ENCODE measurements at places on chromosomes 2 and 18.

DNA sequence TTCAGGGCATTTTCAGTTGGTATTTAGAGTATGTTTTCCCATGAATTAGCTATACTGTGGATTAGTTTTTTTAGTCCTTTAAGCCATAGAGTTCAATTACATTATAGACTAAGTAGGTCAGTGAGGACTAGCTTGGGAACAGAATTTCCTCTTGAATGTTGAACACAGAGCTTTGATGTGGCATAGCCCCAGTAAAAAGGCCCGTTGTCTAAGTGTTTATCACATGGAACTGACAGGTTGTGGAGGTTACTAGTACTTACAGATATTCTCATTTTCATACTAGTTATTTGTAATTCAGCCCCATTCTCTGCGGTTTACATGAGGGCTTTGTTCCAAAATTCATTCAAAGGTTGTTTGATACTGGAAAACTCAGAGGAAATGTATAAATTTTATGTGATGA, 6.2 kb downstream of the INSIG2 start:
- DNase-seq = no peak

- DNase-seq = no peak
These were observed 496.1 kb upstream of the RAB6C start for GRCh38 chr2:129483366-129483765.

- no peak for DNase-seq
These were observed 426.1 kb upstream of the UBE2E3 start for GRCh38 chr2:180554330-180554729.

DNA sequence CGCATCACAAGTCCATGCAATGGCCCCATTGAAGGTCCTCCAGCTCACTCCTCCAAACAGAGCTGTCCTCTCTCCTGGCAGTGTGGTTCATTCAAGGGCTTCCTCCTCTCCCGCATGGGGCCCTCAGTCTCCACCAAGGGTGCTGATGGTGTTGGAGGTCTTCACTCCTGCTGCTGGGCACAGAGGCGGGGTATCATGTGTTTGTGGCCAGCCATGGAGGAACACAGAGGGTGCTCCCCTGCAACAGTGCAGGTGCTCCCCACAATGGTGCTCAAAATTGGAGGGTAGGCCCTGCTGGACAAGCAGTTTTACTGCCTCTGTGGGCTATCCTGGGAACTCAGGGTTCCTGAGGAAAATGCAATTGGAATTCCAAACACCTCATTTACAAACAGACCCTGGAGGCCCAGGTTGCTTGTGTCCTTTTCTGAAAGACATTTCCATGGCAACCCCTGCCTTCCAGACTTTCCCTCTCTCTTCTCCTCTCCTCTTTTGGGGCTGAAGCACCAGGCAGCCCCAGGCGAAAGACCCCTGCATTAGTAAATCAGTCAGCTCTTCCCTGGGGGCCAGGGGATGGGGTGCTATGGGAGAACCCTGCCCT, 256.0 kb downstream of the HAUS1 start:
- DNase-seq = no peak

DNA sequence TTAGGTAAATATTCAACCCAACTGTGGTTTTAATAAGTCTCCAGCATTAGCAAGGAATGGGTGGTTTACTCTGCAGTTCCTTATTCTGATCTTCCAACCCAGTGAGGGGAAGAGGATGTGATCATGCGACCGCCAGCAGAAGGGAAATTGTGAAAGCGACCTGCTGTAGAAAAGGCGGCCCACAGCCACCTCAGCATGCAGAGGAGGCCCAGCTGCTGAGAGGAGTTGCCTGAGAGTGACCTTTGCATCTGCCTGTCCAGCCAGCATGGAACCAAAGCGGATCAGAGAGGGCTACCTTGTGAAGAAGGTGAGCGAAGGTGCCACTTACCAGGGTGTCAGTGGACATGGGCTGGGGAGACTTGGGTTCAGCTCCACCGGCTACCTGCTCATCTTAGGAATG, at the start of gene PLEK:
PLEK (plus strand) TSS at position 196 of the 400 bp plus-strand sequence; CDS start at position 266, 70 bp downstream.
- peak; percentile 30 for DNase-seq

DNA sequence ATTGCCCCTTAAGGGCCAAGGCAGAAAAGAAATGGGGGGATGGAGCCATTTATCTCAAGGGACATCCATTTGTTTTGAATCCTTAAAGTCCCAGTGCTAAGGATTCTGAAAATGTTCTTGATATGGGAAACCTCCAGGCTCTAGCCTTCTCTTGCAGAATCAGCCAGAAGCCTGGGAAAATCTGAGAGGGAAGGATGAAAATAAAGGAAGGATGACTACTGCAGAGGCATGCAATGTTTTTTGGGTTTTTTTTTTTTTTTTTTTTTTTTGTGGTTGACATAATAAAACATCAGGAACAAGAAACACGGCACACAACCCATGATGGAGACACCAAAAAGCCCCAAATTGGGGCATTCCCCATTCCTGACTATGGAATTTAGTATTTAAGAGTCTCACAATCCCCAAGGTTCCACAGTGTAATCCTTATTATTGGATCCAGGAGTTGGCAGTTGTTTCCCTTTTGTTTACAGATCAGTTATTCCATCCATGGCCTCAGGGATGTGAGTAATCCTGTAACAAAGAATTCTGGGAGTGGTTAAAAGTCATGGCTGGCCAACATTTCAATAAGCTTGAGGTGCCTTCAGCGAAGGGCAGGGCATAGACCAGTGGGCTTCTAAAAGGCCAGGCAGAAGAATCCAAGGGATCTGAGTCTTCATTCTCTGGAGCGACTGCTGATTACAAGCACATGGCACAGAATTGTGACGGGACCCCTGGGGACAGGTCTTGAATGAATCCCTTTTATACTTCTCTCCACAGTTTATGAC, 337.5 kb downstream of the GULP1 start:
- no peak for DNase-seq

GRCh38 chr18:61770279-61770678, 122.5 kb downstream of the RNF152 start:
- no peak for DNase-seq

DNA sequence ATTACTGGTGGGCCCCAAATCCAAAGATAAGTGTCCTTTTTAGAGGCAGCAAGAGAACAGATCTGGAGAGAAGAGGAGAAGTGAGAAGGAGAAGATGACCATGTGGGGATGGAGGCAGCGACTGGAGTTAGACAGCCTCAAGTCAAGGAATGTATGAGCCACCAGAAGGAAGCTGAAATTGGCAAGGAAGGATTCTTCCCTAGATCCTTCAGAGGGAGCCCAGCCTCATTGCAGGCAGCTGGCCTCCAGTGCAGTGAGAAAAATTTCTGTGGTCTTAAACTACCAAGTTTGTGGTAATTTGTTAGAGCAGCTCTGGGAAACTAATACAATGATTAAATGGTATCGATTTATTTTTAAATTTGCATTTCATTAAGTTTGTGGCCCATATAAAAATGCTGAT, 167.9 kb downstream of the NCKAP5 start:
- no peak for DNase-seq

DNA sequence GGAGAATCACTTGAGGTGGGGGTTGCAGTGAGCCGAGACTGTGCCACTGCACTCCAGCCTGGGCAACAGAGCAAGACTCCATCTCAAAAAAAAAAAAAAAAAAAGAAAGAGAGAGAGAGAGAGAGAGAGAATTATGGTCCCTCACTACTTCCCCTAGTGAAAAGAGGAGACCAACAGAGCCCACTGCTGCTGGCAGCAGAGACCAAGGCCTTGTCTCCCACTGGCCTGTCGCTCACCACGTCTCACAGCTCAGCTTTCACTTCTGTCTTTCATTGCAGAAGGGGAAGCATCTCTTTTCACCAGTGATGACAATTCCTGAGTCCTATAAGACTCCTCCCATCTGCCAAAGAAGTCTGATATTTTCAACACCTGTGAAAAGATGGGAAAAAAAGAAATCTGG, 81.3 kb downstream of the CLHC1 start:
- no peak for DNase-seq

DNA sequence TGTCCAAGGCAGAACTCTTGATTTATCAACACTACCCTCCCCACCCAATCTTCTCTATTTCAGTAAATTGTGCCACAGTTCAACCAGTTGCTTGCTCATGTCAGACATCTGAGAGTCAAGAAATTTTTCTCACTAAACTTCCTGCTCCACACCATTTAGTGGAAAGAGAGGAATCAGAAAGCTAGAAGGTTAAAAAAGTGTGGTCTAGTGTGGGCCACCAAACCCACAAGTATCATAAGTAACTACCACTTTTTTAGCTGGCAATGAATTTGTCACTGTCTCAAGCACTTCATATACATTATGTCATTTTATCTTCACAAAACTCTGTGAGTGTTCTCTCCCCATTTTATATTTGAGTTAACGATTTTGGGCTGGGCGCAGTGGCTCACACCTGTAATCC, 16.6 kb upstream of the MSTN start:
- no peak for DNase-seq

GRCh38 chr2:152823905-152824304, 105.5 kb downstream of the ARL6IP6 start:
- no peak for DNase-seq

- DNase-seq = no peak
These were observed 12.6 kb upstream of the REL start for GRCh38 chr2:60868589-60869273.

GRCh38 chr2:238172439-238172838, 13.7 kb downstream of the ERFE start:
- DNase-seq = no peak

- no peak for DNase-seq
These were observed 31.5 kb upstream of the HAAO start for GRCh38 chr2:42823744-42824453.

- no peak for DNase-seq
These were observed 100.8 kb upstream of the MAP2 start for GRCh38 chr2:209322905-209323512.

DNA sequence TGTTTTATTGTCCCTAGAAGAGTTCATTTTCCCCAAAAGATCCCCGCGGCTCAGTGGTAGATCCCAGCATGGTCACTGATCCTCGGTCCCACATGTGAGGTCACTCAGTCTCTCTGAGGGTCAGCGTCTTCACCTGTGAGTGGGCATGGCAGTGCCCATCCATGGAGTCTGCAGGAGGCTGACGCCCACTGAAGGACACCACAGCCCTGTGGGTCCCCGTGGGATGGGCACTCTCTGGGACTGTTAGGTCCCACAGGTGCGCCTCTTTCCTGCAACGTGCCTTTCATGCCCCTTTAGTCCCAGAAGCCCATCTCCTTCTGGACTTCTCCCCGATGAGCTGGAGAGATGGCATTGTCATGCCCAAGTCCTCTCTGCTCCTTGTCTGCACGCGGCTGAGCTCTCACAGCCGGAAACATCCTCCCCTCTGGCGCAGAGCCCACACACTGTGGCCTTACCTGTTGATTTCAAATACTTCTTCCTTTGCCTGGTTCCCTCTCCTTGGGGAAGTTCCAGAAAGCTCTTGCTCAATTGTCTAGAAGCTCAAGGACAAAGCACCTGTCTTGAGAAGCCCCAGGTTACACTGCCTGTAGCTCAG, 75.9 kb downstream of the PTGR3 start:
- DNase-seq = no peak

- DNase-seq = no peak
These were observed 1110.8 kb downstream of the CBLN2 start for GRCh38 chr18:71433373-71433772.

DNA sequence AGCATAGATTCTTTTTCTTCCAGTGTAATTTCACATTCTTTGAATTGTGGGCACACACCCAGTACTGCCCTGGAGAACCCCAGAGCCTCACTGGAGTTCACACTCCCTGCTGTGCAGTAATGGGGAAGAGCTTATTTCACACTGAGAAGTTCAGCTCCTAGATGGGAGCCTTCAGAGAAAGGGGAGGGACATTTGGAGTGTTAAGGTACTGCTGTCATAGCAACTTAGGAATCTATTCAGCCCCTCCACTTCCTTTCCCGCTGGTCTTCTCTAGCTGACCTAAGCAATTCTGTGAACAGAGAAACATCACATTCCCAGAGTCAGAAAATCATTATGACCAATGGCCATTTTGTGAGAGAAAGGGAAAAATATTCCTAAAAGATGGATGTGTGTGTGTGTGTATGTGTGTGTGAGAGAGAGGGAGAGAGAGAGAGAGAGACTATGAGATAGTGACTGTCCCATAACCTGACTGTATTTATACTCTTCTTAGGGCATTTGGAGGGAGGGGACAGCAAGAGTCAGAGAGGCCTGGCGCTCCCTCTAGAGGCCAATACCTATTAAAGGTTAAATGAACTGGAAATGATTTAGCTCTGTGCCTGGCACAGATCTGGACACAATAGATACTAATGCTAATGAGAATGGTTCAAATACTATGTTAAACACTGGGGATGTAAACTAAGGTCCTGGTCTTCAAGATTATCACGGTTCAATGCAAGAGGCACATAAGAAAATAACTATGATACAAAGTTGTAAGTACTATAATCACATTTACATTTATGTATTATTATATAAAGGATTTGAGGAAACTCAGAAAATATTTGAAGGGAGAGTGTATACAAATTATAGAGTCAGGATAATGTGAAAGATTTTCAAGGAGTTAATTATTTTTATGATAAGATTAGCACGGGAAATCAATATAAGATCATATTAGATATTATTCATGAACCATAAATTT, 41.5 kb upstream of the RPE start:
- DNase-seq = peak; percentile 4

DNA sequence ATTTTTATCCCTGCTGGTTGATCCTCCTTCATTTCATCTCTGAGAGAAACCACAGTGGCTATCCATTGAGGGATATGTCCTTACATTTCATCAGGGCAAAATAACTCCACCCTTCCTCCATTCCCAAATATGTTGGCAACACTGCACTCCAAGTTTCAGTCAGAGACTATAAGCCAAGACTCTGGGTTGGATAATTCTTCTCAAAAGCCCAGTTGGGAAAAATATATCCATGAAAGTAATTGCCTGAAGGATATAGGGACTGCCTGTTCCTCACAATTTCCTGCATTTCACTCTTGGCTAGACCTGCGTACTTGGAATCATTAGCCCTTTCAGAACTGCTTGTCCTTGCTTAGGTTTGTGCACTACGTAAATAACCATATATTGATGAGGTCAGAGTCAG, 27.9 kb upstream of the EPB41L3 start:
- no peak for DNase-seq

GRCh38 chr2:237041231-237041630, 44.5 kb upstream of the COPS8 start:
- DNase-seq = no peak

DNA sequence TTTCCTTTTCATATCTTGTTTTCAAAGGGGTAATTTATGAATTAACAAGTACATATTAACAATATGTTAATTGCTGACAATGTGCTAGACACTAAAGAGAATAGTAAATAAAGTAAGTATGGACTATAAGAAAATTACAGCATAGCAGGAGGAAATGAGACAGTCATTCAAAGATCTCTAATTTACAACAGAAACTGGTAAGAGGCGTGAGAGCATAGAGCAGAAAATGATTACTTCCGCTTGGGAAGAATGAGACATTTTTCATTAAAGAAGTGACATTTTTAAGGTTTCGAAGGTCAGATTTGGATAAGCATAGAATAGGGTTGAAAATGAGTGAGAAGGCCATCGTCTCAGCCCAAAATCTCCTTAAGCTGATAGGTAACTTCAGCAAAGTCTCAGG, 184.4 kb upstream of the SESTD1 start:
- no peak for DNase-seq

- no peak for DNase-seq
These were observed 43.3 kb downstream of the CACNB4 start for GRCh38 chr2:152055366-152056108.
